ENCODE measurements at places on chromosomes 6 and 20. TPM values are rescaled to one million over a fixed set of nuclear protein-coding genes. Genes with fewer than 3 reads are reported as not detected.

TDP2 gene
- total RNA-seq = 28.5 TPM

HTR1E gene
- not detected for total RNA-seq

ALDH8A1 gene
- 0.20 TPM for total RNA-seq

CLPSL2 gene
- total RNA-seq = 0.80 TPM

OPRL1 gene
- 1.5 TPM for total RNA-seq

IBTK gene
- total RNA-seq = 24.2 TPM

DCDC2 gene
- 2.7 TPM for total RNA-seq

HRH3 gene
- not detected for total RNA-seq

MRPL14 gene
- total RNA-seq = 54.0 TPM

SLC25A27 gene
- total RNA-seq = 0.66 TPM

ITPA gene
- total RNA-seq = 120 TPM

DEFB126 gene
- not detected for total RNA-seq

SMLR1 gene
- total RNA-seq = not detected
